ENCODE measurements at places on chromosomes 11 and 22.
A peak's percentile ranks its signal among the peaks of the same experiment; 100 is the strongest.

DNA sequence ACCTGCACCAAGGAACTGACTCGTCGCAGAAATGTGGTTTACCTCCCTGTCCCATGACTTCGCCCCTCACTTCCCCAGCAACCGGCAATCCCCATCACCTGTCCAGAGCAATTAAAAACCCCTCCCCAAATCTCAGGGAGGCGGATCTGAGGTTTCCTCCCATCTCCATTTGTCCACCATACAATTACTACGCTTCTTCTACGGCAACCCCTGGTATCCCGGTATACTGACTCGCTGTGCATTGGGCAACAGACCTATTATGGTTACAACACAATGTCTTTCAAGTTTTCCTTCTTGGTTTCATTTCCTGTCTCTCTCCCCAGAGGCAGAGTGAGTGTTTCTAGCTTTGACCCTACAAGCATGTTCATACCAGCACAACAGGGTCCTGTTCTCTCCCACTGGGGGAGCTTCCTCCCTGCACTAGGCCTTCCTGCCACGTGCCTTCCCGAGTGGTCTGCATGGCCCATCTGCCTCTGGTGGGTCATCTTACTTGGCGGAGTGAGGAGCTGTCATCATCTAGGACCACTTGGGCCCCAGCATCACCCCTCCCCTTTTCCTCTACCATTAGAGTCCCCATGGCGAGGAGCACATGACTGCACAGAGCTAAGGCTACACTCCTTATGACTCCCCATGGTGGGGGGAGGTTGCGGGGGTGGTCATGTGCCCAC lies 30.3 kb upstream of the NAP1L4 start:
- no peak for DNase-seq

- DNase-seq: no peak
Measured at GRCh38 chr11:6652182-6652581, 3.4 kb downstream of the DCHS1 start.

DNA sequence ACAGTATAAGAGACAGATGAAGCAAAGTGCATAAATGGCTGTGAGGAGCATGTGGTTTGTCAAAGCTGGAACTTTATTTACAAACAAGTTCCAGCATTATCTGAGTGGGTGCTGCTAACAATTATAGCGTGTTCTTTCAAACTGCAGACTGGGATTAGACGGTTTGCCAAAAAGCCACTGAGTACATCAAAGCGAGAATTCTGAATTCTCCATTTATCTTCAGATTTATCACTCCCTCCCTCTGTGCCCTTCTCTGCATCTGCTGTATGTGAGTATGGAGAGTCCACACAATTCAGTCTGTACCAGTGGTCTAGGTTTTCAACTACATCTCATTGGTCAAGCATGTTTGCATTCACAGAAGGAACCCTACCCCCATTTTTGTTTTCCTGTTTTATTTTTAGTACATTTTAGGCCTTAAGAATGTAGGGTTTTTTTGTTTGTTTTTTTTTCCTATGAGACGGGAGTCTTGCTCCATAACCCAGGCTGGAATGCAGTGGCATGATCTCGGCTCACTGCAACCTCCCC lies 18.1 kb upstream of the INCENP start:
- DNase-seq: no peak

- DNase-seq: no peak
Measured at GRCh38 chr11:41308286-41308685, 151.2 kb downstream of the LRRC4C start.

- DNase-seq: peak; percentile 14
Measured at GRCh38 chr11:76322540-76322939, 58.4 kb downstream of the THAP12 start.

- no peak for DNase-seq
Measured at GRCh38 chr11:17560281-17561110, 13.4 kb downstream of the OTOG start.

DNA sequence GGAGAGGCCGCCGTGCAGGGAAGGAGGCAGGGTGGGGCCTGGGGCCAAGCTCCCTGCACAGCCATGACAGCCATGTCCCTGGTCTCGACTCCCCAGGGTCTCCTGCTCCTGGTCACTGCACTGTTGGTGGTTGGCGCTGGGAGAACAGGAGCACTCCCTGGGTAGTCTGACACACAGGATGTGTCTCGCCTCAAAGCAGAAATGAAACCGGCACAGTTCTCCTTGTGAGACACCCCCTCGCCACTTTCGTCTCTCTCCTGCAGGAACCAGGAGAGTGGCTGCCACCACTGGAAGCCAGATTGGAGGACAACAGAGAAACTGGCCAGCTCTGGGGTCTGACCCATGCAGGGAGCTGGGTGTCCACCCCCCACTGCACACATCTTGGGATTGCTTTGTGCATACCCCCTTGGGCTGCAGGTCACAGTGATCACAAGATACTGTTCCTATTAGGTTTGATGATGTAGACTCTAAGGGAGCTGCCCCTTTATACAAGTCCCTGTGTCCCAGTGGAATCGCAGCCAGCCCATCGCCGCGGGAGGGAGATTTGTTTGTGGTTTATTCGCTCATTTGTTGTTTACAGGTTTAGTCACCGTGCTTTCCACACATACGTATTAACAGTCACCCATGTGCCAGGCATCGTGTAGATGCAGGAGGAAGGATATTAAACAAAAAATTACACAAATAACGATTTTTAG lies 27.0 kb upstream of the YWHAH start:
- no peak for DNase-seq
